ENCODE measurements at places on chromosomes 7 and 10.

- no peak for DNase-seq
Measured at GRCh38 chr10:96959733-96960132, 127.6 kb downstream of the LCOR start.

GRCh38 chr10:329361-330099, 194.3 kb downstream of the ZMYND11 start:
- DNase-seq = peak; percentile 82

DNA sequence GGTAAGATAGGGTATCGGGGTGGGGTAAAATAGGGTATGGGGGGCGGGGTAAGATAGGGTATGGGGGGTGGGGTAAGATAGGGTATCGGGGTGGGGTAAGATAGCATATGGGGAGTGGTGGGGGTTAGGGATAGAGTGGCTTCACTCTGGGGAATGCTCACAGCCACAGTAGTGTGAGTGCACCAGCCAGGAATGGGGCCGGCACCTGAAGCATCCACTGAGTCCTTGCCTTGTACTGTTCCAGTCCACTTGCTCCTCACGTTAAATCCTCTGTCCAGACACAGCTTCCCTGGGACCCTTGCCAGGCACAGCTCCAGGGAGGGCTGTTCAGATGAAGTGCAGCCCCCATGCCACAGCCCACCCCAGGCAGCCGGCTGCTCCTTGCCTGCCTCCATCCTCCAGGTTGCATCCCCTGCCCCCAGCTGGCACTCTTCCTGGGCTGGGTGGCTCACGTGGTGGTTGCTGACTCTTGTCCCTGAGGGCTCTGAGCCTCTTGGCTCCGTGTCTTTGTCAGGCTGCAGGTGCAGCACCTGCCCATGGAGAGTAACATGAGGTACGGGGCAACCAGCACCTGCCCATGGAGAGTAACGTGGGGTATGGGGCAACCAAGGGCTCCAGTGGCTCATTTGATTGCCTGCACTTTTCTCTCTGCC, 268.4 kb downstream of the TCERG1L start:
- DNase-seq = no peak

GRCh38 chr7:53111031-53111430, 75.6 kb downstream of the POM121L12 start:
- DNase-seq = no peak

DNA sequence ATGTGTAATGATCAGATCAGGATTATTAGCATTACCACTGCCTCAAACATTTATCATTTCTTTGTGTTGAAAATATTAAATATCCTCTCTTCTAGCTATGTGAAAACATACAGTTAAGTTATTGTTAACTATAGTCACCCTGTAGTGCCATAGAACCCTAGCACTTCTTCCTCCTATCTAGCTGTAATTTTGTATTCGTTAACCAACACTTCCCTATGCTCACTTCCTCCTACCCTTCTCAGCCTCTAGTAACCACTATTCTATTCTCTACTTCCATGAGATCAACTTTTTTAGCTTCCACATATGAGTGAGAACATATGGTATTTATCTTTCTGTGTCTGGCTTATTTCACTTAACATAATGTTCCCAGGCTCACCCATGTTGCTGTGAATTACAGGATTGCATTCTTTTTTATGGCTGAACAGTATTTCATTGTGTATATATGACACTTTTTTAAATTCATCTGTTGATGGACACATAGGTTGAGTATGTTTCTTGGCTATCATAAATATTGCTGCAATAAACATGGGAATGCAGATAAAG, 132.7 kb upstream of the RHOBTB1 start:
- DNase-seq = no peak

DNA sequence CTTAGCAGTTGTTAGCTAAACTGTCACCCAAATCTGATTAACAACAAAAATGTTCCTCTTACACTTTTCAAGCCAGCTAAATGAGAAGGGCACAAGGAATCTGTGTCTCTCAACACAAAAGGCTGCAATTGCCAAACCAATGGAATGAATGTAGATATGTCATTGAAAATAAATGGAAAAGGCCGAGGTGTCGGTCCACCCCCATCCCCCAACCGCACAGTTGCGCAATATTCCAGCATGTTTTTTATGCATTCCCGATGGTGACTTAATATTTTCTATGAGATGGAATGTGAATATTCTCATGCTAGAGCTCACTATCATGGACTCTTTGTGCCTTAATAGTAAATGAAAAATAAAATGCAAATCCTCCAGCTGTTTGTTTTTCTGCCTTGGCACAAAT, 181.6 kb upstream of the LRGUK start:
- no peak for DNase-seq

DNA sequence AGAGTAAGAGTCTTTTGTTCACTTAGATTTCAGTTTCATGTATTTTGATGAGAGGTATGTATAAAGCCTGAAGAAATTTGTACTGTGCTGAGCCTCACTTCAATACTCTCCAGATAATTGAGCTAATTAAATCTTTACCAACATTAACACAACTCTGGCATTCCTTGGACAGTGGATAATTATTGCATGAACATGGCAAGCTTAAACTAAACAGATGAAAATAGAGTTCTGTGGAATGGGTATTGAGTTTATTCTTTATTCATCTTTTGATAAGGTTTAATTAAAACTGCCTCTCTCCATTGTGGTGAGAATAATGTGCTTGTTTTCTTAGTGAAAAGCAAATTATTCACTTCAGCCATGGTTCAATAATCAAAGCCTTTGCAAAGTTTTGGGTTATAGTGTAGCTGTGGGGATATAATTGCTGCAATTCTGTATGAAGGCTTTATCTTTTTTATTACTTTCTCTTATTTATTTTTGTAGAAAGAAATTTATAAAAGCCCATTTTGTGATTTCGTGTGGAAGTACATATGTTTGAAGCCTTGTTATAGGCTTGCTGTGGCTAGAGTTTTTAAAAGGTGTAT, 126.4 kb upstream of the FZD1 start:
- DNase-seq = no peak

DNA sequence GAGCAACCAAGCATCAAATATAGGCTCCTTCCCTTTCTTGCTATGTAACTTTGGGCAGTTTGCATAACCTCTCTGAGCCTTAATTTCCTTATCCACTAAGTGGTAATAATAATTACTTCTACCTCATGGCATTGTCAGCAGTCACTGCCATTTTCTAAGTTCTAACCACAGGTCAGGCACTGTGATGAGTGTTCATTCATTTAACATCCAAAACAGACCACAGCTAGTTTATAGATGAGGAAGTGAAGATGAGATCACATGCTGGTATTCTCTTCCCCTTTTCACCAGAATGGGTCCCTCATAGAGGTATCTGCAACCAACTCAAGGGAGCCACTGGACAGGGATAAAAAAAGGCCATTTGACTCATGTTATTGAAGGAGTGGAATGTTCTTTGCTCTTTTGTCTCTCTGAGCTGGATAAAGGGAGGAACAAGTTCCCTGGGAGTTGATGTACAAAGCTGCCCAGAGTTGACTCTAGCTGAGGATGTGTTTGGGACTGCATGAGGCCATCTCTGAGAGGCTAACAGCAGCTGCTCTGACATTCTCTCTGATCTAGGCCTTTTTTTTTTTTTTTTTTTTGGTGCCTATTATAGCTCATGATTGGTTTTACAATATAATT, 65.0 kb downstream of the DNAJC12 start:
- DNase-seq = peak; percentile 67

- no peak for DNase-seq
Measured at GRCh38 chr7:151704960-151705635, 171.8 kb downstream of the PRKAG2 start.

DNA sequence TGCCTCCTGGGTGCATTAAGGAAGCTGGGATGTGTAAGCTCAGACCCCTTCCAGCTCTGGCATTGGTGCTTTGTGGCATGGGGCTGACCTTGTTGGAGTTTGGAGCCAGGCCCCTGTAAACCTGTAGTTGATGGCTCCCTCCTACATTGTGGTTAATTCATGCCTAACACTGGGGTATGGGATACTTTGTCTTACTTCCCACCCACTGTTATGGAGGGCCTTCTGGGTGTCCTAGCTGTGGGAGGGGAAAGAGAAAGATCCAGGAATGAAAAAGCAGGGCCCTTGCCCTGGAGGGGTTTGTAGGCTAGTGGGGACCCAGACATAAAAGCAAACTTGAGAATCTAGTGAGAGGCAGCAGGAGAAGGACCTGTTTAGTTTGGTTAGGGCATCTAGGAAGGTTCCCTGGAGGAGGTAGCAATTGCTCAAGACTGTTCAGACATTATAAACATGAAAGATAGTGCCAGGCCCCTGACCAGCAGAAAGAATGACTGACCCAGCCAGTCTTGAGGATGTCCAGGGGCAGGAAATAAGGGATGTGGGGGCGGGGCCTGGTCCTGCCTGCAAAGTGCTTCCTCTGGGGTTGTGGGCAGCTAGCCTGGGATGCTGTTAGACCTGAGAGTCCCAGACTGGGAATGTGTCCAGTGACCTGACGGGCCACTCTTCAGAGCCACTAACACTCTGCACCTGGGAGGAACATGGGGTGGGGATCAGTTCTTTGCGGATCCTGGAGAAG, 6.6 kb downstream of the ADAMTS14 start:
- no peak for DNase-seq

GRCh38 chr10:32957341-32958084, 517 bp downstream of the ITGB1 start:
- DNase-seq = peak; percentile 55

DNA sequence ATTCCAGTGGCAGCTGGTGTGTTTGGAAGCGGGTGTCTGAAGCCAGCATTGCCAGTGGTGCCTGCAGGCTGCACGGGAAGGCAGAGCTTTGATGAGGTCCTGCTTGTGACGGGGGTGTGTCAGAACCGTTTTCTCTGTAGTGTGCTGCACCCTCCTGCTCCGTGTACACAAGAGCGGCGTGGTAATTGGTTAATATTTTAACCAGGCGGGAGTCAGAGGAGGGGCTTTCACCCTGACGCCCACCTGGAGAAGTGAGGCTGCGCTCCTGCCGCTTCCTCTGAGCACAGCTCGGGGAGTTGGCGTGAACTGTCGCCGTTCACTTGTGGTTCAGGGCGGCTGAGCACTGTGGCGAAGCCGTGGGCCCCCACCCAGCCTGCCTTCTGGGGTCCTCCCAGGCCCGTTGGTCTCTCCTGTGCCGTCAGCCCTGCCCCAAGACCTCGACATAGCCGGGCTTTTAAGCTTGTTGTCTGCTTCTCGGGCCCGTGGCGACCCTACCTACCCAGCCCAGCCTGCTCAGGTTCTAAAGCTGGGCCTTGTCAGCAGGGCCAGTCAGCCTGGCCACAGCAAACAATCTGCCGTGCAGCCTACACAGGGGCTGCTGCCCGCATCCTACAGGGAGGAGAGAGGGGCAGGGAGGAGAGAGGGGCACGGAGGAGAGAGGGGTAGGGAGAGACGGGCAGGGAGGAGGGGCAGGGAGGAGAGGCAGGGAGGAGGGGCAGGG, 11.6 kb downstream of the NKX6-2 start:
- no peak for DNase-seq

DNA sequence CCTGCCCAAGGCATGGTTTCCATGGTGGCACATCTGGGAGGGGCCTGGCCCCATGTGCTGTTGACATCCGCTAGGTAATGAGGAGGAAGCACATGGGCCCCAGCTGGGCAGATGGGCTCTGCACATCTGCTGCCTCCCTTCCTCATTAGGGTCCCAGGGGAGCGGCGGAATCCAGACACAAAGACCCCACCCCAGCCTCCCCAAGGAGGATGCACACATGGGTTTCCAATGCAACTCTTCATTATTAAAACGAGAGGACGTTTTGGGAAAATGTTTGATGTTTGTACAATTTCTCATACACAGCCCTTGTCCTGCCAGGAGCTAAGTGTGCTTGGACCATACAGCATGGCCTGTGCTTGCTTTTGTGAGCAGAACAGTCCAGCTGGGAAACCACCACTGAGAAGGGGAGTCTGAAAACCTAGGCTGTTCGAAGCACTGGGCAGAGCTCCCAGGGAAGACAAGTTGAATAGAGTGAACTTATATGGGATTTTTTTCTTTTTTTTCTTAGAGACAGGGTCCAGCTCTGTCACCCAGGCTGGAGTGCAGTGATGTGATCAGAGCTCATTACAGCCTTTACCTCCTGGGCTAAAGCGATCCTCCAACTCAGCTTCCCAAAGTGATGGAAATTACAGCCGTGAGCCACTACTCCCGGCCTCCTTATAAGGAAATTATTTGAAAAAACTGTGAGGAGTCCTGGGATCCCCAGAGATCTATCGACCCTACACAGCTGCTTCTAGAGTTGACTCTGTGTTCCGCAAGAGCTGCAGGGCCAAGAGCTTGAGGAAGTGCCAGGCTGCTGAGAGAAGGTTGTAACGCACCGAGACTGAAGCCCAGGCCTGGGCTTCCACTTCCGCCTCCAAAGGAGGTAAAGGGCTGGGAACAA, 23.4 kb downstream of the FAM107B start:
- peak; percentile 29 for DNase-seq

DNA sequence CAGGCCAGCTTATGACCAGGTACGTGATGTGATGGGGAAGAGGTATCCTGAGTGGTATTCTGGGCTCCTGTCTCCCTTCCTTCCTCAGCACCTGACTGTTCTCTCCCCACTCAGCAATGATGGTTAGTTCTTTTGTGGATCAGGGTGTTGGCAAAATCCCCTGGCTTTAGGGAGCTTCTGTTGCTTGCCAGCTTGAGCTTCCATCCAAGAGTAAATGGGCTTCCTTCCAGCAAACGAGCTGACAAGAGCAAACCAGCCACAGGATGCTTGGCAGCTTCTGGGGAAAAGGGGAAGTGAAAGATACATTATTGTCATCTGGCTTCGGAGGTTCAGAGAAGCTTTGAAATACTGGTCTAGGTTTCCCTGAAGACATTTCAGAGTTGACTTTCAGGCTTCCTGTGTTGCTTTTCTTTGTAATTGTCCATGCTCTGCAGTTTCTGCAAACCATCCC, 5.2 kb downstream of the DUSP5 start:
- DNase-seq = peak; percentile 79

DNA sequence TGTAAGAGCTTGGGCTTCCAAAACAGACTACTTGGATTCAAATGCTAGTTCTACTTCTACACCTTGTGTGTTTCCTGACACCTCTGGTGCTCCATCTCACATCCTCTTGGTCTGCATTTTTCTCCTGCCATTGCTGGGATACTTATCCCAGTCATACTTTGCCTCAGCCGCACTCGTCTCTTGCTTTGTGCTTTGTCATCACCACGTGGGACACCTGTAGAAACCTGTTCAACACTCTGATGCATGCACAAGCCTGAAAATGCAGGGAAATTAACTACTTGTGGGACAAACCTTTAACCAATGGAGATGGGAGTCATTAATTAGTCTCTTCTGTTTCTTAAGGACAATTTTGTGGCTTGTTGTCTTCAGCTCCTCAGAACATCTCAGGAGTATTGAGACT, 94.2 kb upstream of the PHYHIPL start:
- no peak for DNase-seq

DNA sequence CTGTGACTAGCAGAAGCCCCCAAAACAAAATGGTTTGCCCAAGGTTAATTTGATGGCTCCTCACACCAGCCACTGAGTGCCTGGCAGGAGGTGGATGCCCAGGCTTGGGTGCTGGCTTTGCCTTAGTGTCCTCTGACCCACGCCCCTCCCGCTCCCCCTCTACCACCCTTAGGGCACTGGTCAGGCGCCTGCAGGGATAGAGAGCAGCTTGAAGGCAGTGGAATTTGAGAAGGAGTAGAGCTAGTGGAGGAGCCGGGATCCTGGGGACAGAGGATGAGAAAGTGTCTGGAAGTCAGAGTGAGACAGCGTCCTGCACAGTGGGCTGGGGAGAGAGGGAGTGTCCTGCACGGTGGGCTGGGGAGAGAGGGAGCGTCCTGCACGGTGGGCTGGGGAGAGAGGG, 139.4 kb downstream of the DNAJB6 start:
- DNase-seq = no peak

GRCh38 chr10:122499491-122499941, 38.2 kb downstream of the HTRA1 start:
- DNase-seq = no peak

All from hematopoietic multipotent progenitor cell treated with erythropoietin and hydrocortisone succinate and interleukin-3 and kit ligand, for 6 days (in vitro differentiated cells).